ENCODE measurements at places on chromosomes 12 and 14.

DNA sequence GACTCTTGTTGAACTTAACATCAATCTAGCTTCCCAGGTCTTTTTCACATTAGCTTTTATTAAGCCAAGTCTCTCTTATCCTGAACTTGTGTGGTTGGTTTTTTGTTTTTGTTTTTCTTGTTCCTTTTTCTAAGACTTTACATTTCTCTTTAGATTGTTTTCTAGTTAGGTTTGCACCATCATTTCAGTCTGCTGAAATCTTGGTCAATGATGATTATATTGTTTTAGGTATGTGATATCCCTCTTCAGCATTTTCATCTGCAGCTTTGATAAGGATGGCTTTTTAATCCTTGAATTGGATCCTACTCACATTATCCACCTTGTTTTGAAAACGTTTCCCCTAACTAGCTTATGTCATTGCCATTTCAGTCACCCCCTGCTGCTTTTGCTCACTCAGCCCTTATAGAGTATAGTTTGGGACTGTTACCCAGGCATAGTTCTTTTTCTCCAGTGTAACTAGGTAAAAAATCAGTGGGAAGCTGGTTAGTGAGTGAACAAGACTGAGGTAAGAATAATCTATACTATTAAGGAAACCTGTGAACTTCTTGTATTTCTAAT is 22.0 kb downstream of the YLPM1 start:
- DNase-seq = no peak

- no peak for DNase-seq
These were observed 103.2 kb upstream of the MDGA2 start for GRCh38 chr14:47778631-47779030.

GRCh38 chr12:103462675-103463074 is 33.1 kb downstream of the C12orf42 start:
- no peak for DNase-seq

- no peak for DNase-seq
These were observed 108.5 kb upstream of the PLXNC1 start for GRCh38 chr12:94039914-94040313.

GRCh38 chr14:33420051-33420627 is 481.5 kb downstream of the NPAS3 start:
- DNase-seq = no peak

GRCh38 chr14:34466691-34467090 is 4.7 kb upstream of the SPTSSA start:
- no peak for DNase-seq

Measured in mucosa of descending colon (tissue), 3 donors.